ENCODE measurements at places on chromosomes 7 and 10.

DNA sequence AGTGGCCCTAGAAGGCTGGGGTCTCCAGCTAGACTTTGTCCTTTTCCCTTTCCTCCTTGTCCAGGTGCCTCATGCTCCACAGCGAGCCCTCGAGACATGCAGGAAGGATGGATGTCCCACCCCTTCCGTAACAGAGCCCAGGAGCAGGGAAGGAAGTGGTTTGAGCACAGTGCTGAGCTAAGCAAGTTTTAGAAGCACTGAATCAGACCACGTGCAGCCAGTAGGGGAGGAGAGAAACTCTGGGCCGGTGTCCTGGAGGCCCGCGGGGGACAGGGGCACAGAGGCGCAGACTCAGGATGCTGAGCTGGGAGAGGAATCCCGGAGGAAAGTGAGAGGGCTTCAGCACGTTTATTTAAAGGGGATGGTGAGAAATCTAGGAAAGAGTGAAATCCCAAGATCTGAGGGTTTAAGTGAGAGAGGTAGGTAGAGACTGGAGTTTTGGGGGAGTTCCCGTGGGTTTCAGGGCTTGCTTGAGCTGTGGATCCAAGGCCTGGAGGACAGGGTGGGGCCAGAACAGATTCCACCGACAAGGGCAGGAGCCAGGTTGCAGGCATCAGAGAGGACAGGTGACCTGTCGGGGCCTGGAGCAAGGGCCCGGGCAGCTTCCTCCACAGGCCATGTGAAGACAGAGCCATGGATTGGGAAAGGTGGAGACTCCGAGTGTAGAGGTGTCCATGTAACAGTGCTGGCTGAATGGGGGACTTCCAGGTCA lies 4.4 kb upstream of the IRF5 start:
- no peak overlapping the region for H3K27ac ChIP-seq
- H3K36me3 ChIP-seq = no peaks in the 10 kb centered on the region
- H3K4me1 ChIP-seq = no peaks in the 10 kb centered on the region
- no peak for DNase-seq
- H3K4me3 ChIP-seq = no peak overlapping the region

- H3K27ac ChIP-seq = no peak overlapping the region
- no peak overlapping the region for H3K4me3 ChIP-seq
Measured at GRCh38 chr10:26087666-26088065, 128.9 kb upstream of the GAD2 start.

GRCh38 chr7:95927756-95928155 lies 155.4 kb downstream of the DYNC1I1 start:
- H3K27ac ChIP-seq = no peak overlapping the region
- H3K36me3 ChIP-seq = no peaks in the 10 kb centered on the region
- H3K4me1 ChIP-seq = no peaks in the 10 kb centered on the region

DNA sequence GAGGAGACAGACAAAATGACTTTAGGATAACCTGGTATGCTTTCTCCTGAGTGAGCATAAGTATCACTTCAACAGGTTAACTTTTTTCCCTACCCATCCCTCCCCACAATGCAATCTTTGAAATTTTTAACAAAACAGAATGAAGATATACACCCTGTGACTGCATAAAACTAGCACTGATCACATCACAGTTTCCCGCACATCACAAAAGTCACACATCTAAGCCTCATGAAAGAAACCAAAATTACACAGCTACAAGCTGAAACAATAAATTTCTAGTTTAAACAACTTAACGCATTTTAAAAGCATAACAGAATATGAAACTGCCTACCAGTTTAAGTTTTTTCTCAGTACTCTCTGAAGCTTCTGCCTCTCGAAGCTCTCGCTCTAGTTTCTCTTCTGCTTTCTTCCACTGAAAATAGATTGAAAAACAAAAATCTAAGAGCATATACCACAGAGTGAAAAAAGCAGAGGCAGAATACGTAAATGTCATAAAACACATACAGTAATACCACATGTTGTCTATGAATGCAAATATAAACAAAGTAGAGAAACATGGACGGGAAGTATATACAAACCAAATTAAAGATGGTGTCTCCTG lies 18.1 kb downstream of the NOC3L start:
- no peak overlapping the region for H3K27ac ChIP-seq
- H3K4me1 ChIP-seq = no peaks in the 10 kb centered on the region
- DNase-seq = no peak

- H3K27ac ChIP-seq = no peak overlapping the region
- no peaks in the 10 kb centered on the region for H3K36me3 ChIP-seq
- H3K4me1 ChIP-seq = no peaks in the 10 kb centered on the region
- no peak overlapping the region for H3K4me3 ChIP-seq
Measured at GRCh38 chr10:64257704-64258103, 736.5 kb downstream of the REEP3 start.

- H3K27me3 ChIP-seq = no peaks in the 10 kb centered on the region
- no peak overlapping the region for H3K4me3 ChIP-seq
- no peak overlapping the region for H3K27ac ChIP-seq
- DNase-seq = no peak
- H3K4me1 ChIP-seq = peaks cover 4% of the 10 kb centered on the region
Measured at GRCh38 chr10:33270971-33271370, 63.5 kb downstream of the NRP1 start.

- no peaks in the 10 kb centered on the region for H3K4me1 ChIP-seq
- DNase-seq = no peak
- no peak overlapping the region for H3K4me3 ChIP-seq
- H3K27me3 ChIP-seq = no peaks in the 10 kb centered on the region
Measured at GRCh38 chr10:58920655-58921003, 255.8 kb upstream of the PHYHIPL start.

Data from prostate gland (tissue), 2 donors.